ENCODE measurements at places on chromosomes 16 and 17.

- no peak for DNase-seq
Observed at GRCh38 chr16:15972046-15972868, 22.8 kb downstream of the ABCC1 start.

DNA sequence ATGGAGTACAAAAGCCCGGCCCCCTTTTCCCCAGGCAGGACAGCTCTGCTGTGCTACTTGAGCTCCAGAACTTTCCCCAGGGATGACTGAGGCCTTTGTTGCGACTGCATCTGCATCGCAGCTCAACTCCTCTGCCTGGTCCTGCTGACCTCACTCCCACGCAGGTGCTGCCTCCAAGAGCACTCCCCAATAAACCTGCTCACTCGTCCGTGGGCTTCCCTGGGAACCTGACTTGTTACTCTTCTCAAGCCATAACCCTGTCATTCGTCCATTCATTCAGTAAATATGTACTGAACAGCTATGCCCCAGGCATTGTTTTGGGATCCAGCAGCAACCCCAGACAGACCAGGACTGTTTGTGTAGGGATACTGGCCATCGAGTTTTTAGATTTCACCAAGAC lies 11.6 kb upstream of the RMI2 start:
- DNase-seq: no peak

DNA sequence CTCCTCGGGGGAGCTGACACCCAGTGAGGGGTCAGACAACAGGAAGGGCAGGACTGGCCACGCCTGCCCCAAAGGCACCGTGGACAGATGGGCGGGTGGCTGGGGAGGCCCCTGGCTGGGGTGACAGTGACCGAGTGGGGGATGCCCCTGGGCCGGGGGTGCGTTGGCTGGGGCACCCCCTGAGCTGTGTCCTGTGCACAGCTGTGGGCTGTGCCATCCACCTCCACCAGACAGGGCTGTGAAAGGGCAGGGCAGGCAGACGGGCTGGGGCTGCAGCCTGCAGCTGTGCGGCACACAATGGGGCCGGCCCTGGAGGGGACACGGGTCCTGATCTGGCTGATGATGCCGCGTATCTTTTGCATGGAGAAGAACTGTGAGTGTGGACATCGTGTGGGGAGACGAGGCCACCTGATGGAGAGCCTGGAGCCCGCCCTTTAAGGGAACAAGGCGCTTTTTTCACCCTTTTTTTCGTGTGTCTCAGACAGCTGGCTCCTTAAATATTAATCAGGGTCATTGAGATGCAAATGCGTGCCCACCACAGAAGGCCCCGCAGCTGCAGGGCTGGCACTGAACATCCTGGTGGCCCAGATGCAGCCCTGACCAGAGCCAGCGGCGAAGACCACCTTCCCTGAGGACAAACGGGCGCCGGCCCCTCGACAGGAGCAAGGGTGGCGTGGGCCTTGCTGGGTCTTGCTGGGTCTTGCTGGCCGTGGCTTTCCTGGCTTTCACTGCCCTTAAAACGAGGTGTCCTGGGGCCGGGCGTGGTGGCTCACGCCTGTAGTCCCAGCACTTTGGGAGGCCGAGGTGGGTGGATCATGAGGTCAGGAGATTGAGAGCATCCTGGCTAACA lies 42.4 kb upstream of the GNG13 start:
- DNase-seq: no peak

DNA sequence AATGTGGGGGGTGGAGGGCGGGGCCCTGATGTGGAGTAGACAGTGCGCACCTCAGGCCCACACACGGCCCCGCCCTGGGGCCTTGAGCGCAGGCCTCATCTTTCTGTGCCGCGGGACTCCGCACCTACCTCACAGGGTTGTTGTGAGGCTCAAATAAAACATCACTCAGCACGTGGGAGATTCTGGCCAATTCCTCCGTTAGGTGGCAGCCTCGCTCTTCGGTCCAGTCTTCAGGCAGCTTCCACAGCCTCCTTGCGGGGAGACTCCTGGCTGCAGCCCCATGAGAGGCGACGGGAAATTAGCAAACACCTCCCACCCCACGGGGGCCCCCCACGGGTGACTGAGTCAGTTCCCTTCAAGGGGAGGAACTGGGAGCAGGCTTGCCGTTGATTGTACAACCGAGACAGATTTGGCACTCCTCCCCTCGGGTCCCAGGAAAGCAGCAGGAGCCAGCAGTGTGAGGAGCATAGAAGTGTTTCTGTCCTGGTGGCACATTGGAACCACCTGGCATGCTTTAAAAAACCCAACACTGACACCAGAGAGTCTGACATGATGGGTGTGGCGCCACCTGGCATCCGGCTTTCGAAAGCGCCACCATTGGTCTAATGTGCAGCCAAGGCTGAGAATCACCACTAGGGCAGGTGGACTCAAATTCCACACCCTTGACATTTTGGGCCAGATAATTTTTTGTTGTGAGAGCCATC lies 7.6 kb downstream of the MRM1 start:
- DNase-seq: peak; percentile 56

DNA sequence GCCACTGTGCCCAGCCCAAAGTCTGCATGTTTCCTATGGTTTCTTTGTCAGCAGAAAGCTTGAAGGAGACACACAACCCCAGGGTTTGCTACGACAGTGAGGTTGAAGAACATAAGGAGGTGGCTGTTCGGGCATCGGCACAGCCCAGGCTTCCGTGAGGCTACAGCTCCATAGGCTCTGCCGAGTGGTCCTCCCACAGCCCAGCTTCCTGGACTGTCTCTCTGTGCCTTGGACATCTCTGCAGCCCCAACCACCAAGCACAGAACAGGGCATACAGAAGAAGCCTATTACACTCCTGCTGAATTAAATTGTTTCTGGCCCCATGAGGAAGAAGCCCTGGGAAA lies 3.2 kb upstream of the HAP1 start:
- no peak for DNase-seq
